ENCODE measurements at places on chromosomes 16 and 17.

GRCh38 chr17:53227514-53227913 is 595.2 kb upstream of the KIF2B start:
- DNase-seq = no peak

- DNase-seq = no peak
Observed at GRCh38 chr16:68289621-68290329, 21.0 kb downstream of the SLC7A6OS start.

DNA sequence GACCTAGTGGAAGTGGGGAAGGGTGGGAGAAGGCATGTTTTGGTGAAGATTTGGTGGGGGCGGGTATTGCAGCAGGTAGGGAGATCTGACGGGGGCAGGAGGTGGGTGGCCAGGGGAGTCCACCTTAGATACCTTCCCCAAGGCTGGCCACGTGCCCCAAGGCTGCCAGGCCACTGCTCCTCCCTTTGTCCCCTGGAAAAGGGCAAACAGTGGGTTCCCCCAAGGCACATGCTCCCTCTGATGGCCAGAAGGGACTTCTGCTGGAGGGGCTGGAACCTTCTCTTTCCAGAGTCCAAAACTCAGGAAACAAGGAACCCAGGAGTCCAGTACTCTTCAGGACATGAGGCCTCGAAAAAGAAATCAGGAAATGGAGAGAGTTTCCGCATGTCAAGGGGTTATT is 6.2 kb upstream of the PSMD3 start:
- no peak for DNase-seq

DNA sequence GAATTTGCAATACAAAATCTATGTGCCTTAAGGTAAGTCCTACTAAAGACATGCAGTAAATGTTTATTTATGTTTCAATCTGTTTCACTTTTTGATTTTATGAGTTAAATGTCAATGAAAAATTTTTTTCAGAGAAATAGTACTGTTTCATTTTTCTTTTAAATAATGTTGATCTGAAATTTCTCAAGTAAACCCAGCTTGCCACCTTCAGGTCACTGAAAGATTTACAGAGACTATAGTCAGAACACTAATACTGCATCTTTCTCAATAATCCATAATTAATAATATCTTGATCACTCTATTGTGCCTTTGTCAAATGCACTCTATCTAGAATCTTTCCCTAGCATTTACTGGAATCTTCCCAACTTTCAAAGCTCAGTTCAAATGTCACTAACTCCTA is 6.5 kb upstream of the DHX40 start:
- no peak for DNase-seq

All from activated effector memory CD4-positive, alpha-beta T cell treated with Interleukin-2 at 50 U/mL for 16 hours (primary cell).